ENCODE measurements at places on chromosomes 7 and 10.

DNA sequence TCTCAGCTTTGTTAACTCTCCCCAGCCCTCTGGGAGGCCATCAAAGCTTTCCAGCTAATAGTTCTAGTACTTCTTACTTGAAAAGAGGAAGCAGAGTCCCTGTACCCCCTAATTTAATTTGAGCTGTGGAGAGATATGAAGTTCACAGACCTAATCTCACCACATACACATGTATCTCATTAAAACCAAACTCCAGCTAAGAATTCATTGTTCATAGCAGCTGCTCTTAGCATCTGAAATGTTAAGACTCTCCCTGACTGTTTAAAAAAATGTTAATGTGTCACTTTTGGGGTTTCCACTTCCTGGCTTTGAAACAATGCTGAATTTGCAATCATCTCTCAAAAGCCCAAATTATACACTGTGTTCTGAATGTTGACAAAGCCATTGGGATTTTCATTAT, 16.2 kb upstream of the MRC1 start:
- DNase-seq, result peak; percentile 49

DNA sequence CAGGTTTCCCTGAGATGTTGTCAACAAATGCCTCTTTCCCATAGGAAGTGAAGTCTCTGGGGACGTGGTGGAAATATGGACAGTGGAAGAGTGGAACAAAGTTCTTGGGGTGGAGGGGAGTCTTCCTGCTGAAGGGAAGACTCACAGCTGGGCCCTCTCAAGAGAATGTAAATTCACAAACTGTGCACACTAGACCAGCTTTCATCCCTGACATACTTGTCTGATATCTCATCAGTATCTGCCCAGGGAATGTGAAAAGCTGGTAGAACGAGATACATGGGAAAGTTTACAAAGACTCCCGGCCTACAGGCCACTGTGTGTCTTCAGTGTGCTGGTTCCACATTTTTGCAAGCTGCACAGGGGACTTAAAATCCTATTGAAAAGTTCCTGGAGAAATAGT, 16.7 kb upstream of the CCDC3 start:
- no peak for DNase-seq

GRCh38 chr7:2120251-2120660, 112.5 kb downstream of the MAD1L1 start:
- DNase-seq, result no peak

GRCh38 chr7:116769546-116769945, 92.8 kb upstream of the CAPZA2 start:
- no peak for DNase-seq

- DNase-seq, result no peak
Measured at GRCh38 chr10:12391206-12391605, 41.9 kb downstream of the CAMK1D start.

DNA sequence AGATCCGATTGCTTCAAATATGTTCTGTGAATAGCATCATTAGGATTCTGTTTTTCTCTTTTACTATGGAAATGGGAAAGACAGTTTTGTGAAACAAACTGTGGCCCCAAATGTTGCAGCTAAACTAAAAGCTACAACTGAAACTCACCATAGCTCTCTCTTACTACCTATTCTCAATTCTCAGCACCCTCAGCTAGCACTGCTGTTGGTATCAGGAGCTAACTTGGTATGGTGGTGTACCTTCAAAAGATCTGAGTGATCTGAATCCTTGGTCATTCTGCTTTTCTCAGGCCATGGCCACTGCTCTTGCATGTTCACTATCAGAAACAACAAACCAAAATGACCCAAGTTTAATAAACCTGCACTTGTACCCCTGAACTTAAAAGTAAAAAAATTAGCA, 1208.0 kb downstream of the SORCS1 start:
- no peak for DNase-seq

DNA sequence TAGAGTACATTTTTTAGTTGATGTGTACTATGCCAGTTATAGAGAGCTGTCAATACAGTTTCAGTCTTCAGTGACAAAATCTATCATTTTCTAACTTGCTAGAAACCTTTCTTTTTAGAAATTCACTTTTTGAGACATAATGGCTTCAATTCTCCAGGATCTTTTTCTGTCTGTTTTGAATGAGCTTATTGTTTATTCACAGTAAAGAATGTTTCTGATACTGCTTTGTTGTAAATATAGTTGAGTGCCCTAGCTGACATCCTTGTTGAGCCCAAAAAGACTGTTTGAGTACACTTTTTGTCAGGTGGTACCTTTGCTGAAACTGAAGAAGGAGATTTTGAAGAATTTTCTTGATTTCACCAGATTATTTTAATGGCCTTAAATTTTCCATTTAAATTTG, 139.9 kb downstream of the PPP1R9A start:
- DNase-seq, result no peak

DNA sequence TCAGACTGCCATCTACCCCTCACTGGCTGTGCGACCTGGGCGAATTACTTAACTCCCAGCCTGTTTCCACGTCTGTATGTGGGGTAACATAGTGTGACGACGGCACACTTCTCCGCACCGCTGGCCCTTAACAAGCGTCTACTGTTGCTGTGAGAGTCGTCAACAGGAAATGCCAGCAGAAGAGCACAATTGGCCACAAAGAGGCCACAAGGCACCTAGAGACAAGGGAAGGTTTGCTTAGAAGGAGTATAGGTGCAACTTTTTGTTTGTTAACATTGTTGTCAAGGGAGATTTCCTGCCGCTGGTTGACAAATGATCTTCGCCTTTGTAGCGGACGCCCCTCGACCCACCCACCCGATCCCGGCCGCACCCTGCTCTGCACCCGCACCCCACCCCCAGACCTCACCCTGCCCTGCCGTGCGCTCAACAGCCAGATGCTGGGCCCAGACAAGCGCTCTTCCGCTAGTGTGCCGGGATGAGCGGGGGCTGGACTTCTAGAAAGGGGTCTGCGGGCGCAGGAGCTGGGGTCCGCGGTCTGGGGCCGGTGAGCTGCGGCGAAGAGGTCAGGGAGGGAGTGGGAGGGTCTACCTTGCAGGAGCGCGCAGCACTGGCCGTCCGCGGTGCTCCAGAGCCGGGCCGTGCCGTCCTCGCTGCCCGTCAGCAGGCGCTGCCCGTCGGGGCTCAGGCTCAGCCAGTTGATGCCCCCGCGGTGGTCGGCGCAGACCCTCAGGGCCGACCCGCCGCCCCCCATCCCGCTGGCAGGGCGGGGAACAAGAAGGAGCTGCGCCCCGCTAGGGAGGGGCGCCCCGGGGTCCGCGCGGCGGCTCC, 785 bp downstream of the WDR86 start:
- DNase-seq, result no peak

- no peak for DNase-seq
Measured at GRCh38 chr10:44249490-44249889, 135.4 kb downstream of the CXCL12 start.

GRCh38 chr7:155710530-155710929, 66.1 kb downstream of the RBM33 start:
- no peak for DNase-seq

GRCh38 chr10:88826388-88826787, 23.9 kb downstream of the LIPM start:
- DNase-seq, result no peak

DNA sequence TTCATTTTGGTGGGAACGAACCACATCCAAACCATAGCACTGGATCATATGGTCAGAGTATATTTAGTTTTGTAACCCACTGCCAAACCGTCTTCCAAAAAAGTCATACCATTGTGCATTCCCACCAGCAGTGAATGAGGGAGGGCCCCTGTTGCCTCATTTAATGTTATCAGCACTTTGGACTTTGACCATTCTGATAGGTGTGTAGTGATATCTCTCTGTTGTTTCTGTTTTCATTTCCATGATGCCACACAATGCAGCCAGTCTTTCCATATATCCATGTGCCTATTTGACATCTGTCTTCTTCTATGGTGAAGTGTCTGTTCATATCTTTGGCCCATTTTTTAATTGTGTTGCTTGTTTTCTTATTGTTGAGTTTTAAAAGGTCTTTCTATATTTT, 105.0 kb upstream of the PPP2R2D start:
- DNase-seq, result no peak

DNA sequence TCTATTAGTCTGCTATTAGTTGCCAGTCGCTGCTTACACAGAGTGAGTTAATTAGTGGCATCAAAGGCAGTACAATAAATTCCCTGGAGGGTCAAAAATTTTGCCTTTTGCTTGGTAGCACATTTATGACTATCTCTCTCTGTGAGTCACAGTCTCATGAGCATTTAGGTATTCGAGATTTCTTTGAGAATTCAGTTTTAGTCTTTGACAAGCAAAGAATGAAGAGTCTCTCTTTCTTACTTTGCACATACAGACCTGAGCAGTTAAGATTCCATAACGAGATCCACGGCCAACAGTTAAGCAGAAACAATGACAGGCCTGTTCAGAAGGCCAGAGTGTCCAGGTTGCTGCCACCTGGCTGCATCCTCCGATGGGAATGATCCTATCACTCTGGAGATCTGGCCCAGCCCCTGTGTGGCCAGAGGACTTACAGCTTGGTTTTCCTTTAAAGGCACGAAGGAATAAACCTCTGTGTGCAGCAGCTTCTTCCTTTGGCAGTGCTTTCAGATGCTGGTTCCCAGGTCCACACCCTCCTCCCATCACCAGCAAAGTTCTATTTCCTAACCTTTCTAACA, 80.6 kb downstream of the GLI3 start:
- no peak for DNase-seq

- no peak for DNase-seq
Measured at GRCh38 chr7:25996006-25996408, 156.0 kb upstream of the NFE2L3 start.

GRCh38 chr7:134890246-134891240, 95.8 kb upstream of the AGBL3 start:
- no peak for DNase-seq

GRCh38 chr7:86477343-86477935, 166.3 kb upstream of the GRM3 start:
- no peak for DNase-seq

DNA sequence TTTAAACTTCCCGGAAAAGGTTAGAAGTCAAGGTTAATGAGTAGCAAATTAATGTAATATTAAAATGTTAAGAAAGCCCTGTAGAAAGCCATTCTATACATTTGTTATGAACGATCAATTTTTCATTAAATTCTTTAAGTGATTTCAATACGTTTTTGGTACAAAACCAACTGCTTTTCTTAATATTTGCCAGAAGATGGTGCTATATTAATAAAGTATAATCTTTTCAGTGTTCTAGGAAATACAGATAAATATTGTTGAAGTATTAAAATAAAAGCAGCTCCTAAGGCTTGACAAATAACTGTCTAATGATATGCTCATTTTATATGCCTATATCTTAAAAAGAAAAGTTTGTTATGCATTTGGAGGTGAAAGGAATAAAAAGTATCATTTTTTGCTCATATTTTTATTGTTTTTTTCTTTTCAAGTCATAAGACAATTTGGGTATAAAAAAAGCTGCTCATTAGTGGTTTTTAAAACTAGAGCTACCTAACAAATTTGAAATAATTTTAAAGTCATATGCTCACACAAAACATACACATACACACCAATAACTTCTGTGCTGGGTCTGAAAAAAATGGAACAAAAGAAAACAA, 130.3 kb upstream of the POT1 start:
- peak; percentile 59 for DNase-seq

GRCh38 chr10:119025776-119026175, 3.7 kb upstream of the NANOS1 start:
- no peak for DNase-seq

DNA sequence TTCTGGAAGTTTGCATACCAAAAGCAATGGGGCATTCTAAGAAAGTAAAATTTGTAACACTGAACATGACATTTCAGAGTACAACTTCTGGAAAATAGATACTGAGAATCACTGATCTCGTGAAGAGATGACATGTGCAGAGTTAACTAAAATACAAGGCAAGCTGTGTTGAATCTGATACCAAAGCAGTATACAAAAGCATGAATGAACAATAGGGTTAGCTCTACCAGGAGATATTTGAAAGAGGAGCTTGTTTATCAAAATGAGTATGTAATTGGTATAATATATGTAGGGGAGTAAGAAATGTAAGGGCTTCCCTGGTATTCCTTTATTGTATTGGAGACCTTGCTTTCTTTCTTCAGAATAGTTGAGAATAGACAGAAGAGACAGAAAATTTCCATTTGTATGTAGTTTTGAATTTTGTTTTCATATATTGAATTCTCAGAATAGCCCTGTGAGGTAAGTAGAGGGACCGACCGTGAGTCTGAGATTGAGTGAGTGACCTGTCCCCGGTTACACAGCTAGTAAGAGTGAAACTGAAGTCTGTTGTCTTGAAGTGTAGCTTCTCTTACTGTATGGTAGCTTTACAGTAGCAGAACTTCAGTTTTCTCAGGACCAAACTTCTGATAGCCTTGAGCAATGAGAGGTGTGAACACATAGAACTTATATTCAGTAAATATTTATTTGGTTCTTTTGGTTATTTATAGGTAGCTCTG, 5.0 kb downstream of the HBP1 start:
- no peak for DNase-seq

GRCh38 chr10:102375250-102375649, 20.3 kb upstream of the NFKB2 start:
- no peak for DNase-seq

DNA sequence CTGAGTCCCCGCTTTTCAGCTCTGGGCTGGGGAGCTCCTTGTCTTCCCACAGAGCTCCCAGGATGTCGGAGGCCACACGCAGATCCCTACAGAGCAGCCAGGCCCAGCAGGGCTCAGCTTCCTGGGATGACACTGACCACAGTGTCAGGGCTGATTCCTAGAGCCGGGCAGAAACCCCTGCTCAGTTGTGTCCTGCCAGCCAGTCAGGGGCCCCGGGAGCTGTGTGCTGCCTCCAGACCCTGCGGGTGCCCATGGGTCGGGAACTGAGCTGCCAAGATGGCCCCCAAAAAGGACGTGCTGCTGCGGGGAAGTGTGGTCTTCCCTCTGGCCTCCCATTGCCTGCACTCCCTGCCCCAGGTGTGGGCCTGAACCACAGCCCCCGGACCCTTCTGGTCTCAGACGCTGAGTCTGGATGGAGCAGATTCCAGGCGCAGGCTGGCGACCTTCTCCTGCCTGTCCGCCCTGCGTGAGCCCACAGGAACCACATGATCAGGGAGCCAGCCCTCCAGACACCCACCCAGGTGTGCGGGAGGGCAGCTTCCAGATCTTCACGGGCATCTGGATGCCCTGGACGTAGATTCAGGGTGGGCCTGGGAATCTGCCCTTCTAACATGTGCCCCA, 217.4 kb downstream of the MAD1L1 start:
- DNase-seq, result no peak

- no peak for DNase-seq
Measured at GRCh38 chr10:97434557-97434956, 8.6 kb downstream of the PGAM1 start.

GRCh38 chr10:121539786-121540185, 58.5 kb downstream of the FGFR2 start:
- no peak for DNase-seq

DNA sequence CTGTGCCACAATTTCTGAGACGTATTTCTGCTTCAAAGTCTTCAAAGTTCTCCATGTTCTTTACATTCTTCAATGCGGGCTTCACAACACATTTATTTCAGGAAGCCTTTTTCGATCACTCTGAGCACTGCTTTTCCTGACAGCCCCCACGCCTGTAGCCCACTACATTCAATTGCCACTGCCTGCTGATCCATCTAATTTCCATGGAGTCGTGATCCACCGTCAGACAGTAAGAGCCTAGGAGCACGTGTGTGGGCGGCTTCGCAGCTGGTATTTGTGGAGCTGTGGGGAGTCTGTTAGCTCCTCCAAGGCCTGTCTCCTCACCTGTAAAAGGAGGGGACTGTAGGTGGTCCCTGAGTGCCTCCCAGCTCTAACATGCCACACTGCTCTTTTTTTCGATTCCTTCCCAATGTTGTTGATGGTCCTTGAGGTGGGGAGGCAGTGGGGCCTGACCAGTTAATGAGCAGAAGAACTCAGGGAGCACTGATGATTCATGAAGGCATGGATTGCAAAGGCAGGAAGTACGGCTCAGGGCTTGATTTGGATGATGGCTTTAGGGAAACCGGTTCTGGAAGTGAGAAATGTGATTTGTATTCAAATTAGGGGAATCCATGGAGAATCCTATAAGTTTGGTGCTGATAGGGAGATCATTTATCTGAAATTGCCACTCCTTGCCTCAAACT, 401.1 kb upstream of the PODXL start:
- no peak for DNase-seq

Data from suppressor macrophage treated with lipopolysaccharide for 1 hour (primary cell).